ENCODE measurements at places on chromosomes 5 and 9.

GRCh38 chr9:82148426-82148810 lies 159.8 kb downstream of the SPATA31D1 start:
- no peak for DNase-seq

DNA sequence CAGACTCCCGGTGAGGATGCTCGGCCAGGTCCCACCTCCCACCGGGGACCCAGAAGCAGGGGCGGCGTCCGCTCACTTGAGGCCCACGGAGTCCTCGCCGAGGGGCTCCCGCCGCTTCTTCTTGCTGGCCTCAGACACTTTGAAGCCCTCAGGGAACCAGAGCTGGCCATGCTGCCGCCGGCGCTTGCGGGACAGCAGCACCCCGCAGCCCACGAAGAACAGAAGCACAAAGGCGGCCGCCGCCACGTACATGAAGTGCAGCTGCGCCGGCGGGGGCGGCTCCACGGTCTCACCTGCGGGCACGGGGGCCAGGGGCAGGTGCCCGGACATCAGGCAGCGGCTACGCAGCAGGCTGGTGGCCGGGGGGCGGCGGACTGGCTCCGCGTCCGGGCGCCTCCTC lies 19.4 kb upstream of the SEC16A start:
- DNase-seq, result no peak

GRCh38 chr5:44770780-44771717 lies 37.7 kb upstream of the MRPS30 start:
- DNase-seq, result no peak

GRCh38 chr5:142544946-142545649 lies 140.8 kb downstream of the FGF1 start:
- no peak for DNase-seq

GRCh38 chr5:59021837-59022514 lies 439.1 kb downstream of the RAB3C start:
- no peak for DNase-seq

DNA sequence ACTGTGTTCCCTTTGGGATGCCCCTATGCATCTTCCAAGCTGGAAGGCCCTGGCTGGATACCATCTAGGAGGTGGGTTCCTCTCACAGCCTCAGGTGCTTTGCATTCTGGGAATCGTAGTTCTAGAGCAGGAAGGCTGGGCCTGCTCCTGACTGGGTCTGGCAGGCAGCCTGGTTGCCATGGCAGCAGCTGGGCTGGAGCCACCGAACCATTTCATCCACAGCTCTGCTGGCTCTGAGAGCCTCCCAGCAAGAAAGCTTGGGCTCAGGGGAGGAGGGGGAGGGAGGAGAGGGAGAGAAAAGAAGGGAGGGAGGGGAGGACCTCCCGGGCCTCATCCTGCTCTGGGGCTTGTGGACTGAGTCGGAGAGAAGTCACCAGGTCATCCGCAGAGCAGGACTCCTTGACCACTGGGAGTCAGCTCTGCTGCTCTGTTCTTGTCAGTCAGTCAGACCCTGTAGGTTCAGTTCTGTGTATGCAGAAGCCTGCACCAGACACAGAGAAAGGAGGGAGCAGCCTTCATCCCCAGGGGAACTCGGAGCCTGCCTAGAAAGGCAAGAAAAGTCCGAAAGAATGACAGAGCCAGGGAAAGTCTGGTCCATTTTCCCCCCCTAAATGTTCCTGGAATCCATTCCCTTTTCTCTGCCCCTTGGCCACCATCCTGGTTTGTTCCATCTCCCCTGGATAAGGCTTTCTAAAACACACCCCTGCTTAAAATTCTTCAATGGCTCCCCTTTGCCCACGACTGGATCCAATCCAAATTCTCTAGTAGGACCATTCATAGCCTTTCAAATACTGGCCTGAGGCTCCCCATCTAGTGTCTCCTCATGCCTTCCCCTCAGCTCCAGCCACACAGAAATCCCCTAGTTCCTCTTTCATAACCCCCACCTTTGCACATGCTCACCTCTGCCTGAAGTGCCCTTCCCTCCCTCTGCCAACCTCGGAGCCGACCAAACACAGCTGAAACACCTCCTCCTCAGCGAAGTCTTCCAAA lies 65.4 kb upstream of the ARAP3 start:
- DNase-seq, result peak; percentile 78

GRCh38 chr9:99966716-99967115 lies 60.3 kb downstream of the STX17 start:
- DNase-seq, result no peak
